ENCODE measurements at places on chromosomes 4 and X.

DNA sequence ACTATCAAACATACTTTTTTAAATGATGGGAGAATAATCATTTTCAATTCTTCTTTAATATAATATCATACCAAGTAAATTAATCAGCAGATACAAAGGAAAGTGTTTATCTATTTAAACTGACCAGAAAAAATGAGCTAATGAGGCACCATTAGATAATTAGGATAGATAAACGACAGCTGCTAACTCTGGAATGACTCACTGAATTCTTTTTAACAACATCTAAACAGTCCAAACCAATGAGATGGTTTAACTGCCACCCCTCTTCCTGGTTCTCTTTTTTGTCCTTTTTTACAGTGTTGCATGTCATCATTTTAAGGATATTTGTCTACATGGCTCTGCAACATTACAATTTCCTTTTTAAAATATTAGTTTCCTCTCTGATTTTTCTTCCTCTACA is 41.6 kb downstream of the UNC5C start:
- no peak for DNase-seq

DNA sequence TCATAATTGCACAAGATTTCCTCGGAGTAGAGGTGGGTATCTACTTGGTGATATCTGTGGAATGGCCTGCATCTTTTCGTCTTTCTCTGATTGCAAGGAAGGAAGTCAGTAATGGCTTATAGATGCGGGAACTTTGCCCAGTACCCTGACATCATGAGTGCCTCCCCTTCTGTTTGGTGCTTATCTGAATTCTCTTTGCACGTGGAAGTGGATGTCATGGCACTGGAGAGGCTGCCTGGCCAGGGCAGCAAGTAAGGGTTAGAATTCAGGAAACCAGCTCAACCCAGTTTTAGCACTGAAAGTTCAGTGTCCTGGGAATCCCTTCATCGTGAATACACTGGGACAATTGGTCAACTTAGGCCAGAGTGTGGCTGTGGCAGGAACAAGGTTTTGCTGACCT is 83.5 kb upstream of the RAPGEF2 start:
- no peak for DNase-seq

DNA sequence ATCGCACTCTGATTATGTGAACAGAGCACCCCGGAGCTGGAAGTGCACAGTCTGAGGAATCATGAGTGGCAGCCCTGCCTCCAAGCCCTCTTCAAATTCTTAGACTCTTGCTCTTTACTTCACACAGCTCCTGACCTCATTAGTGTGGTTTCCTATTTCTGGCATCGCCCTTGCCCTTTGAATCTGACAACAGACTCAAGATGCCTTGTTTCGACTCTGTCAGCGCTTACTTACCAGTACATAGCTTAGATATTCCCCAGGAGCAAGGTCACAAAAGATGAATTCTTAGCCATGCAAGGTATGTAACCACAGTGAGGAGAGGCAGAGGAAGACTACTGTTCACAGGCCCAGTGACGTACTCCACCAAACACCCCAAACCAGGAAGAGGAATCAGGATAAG is 167.2 kb downstream of the KDR start:
- no peak for DNase-seq

DNA sequence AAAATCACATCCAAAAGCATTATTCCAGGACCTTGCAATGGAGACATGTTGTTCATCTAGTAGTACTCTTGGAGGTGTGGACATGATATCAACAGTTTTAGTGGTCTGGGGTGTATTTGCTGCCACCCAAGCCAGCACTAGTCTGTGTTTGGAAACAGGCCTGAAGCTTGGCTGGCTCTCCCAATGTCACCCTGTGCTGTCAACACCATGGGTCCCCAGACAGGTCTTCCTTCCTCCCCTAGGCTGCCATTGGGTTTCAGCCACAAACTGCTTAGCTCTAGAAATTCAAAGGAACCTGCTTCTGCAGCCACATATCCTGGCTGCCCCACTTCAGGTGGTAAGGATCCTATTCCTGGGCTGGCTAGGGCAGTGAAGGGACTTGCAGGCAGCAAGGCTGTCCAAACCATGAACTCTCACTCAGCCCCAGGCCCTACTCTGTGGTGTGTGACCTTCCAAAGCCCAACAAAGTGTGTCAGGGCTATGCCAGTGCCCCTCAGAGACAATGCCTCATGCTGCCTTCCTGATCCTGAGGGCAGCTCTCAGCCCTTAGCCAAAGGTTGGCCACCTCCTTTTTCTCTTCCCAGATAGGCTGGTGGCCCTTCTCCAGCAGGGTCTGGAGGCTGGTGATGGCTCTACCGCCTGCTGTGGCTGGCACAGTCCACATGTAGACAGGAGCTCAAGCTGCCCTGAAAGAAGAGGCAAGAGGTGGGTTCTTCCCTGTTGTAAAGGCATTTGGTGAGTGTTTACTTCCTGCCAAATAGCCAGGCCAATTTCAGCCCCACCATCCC is 18.3 kb downstream of the AMER1 start:
- no peak for DNase-seq

DNA sequence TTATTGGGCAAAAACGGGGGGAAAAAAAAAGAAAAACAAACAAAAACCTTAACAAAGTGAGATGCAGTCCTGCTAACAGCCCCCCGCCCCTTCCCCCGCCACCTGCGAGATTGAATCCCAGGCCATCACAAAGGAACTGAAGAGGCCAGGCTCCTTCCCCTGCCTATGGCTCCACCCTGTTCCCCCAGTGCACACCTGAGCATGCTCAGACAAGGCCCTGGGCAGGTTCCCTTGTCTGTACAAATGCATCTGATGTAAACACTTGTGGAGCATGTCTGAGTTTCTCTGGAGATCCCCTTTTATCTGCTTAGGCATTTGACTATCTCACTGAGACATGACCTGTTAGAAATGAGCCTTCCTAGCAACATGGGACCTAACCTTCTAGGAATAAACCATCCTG is 983.7 kb upstream of the PABPC4L start:
- no peak for DNase-seq

All from effector CD4-positive, alpha-beta T cell (primary cell).